Left renal cortex interstitium (tissue), 4 donors: ENCODE measurements at places on chromosomes 4 and X.

GRCh38 chrX:4253092-4253491, 539.6 kb upstream of the PRKX start:
- no peak for DNase-seq

GRCh38 chr4:163542275-163542674, 47.8 kb downstream of the TMA16 start:
- DNase-seq: no peak

DNA sequence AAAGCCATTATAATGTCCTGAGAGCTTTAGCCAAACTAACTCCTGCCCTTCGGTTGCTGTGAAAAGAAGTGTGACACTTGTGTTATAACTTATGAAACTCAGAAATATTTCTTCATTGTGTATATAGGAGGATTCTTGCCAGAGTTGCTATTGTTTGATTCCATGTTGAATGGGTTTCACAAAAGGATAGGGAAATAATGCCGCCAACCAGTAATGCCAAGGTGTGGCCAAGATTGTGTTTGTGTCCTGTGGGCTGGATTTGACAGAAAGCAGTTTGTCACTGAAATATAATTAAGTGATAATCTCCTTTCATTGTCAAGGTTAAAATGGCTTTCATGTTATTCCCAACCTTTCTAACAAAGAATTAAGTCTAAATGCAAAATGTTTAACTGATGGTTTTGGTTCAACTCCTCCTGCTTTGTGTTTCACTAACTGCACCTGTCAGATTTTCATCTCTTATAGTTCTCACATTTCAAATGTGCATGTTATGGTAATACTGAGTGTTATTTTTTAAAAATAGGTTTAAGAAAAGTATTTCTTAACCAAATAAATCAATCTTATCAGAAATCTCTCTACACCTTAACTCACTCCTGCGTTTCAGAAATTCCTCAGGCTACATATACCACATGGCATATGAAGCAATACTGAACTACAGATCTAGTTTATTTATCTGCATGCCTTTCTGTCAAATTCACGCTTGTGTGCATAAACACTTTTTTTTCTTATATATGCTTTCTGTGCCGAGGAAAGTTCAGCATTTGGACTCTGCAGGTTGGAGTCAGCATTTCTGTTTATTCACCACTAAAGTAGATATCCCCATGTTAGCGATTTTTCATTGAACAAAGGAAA, at the start of gene CLDN22:
Gene CLDN22, minus strand, starts transcription at position 66 of the 849 bp plus-strand sequence. Its CDS starts 58 bp downstream, at position 8.
- DNase-seq: no peak

DNA sequence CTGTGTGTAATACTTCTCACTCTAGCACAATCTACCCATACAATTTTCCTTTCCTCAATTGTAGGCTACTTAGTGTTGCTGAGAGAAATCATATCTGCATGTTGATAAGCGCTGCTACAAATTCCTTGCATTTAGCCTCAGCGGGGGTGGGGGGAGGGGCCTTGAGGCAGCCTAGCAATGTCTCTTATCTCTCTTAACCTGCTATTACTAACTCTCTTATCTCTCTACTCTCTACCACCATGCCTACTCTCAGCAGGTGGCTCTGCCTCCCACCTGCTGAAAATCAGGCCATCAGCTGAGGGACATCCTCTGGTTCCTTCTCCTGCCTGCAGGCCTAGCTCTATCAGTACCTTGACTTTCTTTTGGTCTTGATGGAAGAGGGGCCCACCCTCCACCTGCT, 98.9 kb downstream of the GPR82 start:
- DNase-seq: no peak
